ENCODE measurements at places on chromosomes 16 and 17. TPM values are rescaled to one million over a fixed set of nuclear protein-coding genes. Genes with fewer than 3 reads are reported as not detected.

GRCh38 chr17:50198026-50198669 is 3.3 kb downstream of the COL1A1 start:
- H3K27me3 ChIP-seq, result no peaks in the 10 kb centered on the region
- H3K27ac ChIP-seq, result no peak overlapping the region
- peaks cover 46% of the 10 kb centered on the region for H3K4me1 ChIP-seq
- H3K36me3 ChIP-seq, result peaks cover 56% of the 10 kb centered on the region
- peak; percentile 57 for DNase-seq
- H3K4me3 ChIP-seq, result no peak overlapping the region

The PIRT gene
- total RNA-seq, result not detected

The CCL22 gene
- total RNA-seq, result 3.1 TPM

The PPY gene
- total RNA-seq, result not detected

All from lung (tissue), 17 donors.